ENCODE measurements at places on chromosomes 4 and X. TPM values are rescaled to one million over a fixed set of nuclear protein-coding genes. Genes with fewer than 3 reads are reported as not detected.

FDCSP gene
- not detected for polyA plus RNA-seq

VSIG1 gene
- 0.18 TPM for polyA plus RNA-seq

HTRA3 gene
- polyA plus RNA-seq = 46.2 TPM

TMEM271 gene
- polyA plus RNA-seq = not detected

FGG gene
- polyA plus RNA-seq = not detected

TBC1D9 gene
- polyA plus RNA-seq = 15.8 TPM

GAGE12J gene
- not detected for polyA plus RNA-seq

NXF2B gene
- polyA plus RNA-seq = not detected

Data from hindlimb muscle (tissue), 1 donor.